Ovary (tissue), 10 donors: ENCODE measurements at places on chromosomes 2 and 18. TPM values are rescaled to one million over a fixed set of nuclear protein-coding genes. Genes with fewer than 3 reads are reported as not detected.

ASPRV1 gene
- polyA plus RNA-seq, result 1.1 TPM

FBXO36 gene
- polyA plus RNA-seq, result 3.3 TPM

DNA sequence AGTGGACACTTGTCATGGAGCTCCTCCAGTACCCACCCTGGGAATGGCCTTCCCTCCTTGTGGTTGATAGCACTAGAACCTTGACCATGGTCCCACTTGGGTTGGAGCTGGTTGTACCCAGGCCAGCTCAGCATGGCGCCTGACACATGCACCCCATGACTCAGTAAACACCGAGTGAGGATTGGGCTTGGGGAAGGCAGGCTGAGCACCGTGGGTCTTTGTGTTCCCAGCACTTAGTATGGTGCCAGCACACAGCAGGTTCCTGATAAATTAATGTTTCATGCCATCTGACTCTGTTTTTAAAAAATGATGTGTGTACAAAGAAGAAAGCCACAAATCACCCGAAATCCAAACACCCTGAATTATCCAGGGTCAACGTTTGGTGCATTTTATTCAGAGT is 69.8 kb downstream of the CIB4 start:
- DNase-seq, result no peak

GRCh38 chr2:236748385-236748784 is 178.8 kb downstream of the ACKR3 start:
- no peak for DNase-seq
